ENCODE measurements at places on chromosomes 11 and 22.

DNA sequence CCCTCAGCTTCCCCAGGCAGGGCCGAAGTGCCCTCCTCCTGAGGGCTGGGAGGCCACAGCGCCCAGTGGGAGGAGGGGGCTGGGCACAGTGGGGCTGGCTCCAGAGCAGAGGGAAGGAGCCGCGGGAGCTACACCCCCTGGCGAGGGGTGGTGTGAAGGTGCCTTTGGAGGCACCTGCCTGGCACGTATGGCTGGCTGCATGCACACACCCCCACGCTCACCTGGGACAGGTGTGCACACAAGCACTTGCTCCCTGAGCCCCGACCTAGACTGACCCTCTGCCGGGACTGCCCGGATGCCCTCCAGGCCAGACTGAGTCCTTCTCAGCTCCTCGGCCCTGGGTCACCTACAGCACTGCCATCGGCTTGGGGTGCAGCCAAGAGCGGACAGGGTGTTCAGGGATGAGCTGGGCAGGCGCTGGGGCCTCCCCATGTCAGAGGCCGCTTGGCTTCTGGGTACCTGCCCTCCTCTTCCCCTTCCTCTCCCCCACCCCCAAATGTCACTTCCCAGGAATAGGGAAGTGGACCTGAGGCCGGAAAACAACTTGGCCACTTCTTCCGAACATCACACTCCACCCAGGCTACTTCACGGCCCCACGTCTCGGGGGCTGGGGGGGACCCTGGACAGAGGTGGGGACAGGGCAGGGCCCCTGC lies 7.4 kb upstream of the PIM3 start:
- DNase-seq: no peak

DNA sequence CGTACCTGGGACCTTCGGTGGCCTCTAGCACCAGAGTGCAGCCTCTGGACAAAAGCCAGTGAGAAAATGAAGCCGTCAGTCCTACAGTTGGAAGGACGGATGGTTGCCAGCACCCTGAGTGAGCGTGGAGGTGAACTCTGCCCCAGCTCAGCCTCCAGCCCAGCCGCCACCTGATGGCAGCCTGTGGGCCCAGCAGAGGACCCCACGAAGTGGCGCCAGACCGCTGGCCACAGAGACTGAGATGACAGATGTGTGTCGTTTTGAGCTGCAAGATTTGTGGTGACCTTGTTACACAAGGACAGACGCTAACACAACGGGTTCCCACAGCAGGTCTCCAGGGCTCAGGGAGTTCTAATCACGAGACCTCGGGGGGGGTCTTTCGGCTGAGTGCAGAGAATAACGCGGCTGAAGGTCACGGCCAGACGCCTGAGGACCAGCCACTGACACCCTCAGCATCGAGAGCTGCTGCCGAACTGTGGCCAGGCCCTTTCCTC lies 75.0 kb downstream of the BRD1 start:
- no peak for DNase-seq

DNA sequence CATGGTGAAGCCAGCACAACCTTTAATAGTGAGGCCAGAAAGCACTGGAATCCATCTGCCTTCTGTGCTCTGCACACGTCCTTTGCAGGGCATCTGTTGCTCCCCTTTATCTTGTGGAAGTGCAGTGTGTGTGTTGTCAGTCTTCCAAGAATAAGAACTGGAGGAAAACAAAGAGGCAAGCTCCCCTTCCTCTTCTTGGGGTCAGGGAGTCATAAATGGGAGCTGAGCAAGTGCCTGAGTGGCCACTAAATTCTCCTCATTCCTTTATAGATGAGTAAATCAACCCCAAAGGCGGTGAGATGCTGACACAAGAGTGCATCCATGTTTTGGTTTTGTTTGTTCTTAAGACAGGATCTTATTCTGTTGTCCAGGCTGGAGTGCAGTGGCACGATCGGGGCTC lies 38.3 kb downstream of the WT1 start:
- no peak for DNase-seq

DNA sequence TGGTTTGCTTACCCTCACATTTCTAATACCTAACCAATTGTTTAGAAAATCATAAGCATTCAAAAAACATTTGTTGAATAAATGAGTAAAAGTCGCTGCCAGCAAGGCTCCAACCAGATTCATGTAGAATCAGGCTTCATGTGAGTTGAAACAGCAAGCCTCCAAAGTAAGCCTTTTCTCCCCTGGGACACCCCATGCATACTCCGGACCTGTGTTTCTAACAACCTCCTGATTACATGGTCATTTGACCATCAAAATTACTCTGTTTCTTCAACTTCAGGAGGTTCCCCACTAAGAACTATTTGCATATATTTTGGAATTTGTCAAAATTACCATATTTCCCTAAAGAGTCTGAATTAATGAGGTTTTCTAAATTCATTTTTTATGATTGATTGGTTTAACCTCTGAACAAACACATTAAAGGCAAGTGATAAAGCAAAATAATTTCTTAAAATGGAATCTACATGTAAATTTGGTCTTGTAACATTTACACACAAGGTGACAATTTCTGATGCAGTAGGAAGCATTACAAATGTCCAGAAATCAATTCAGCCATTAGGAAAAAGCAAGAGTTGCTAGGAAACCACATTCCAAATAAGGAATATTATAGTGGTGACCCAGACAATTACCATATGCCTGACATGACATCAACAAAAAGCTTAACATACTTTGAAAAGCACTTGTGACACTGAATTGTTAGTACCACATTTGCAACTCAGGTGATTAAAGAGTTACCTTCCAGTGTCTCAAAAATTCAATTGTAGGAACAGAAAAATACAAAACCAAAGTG lies 252.6 kb downstream of the GUCY1A2 start:
- DNase-seq: no peak

GRCh38 chr22:35510481-35510934 lies 30.1 kb upstream of the RASD2 start:
- no peak for DNase-seq

DNA sequence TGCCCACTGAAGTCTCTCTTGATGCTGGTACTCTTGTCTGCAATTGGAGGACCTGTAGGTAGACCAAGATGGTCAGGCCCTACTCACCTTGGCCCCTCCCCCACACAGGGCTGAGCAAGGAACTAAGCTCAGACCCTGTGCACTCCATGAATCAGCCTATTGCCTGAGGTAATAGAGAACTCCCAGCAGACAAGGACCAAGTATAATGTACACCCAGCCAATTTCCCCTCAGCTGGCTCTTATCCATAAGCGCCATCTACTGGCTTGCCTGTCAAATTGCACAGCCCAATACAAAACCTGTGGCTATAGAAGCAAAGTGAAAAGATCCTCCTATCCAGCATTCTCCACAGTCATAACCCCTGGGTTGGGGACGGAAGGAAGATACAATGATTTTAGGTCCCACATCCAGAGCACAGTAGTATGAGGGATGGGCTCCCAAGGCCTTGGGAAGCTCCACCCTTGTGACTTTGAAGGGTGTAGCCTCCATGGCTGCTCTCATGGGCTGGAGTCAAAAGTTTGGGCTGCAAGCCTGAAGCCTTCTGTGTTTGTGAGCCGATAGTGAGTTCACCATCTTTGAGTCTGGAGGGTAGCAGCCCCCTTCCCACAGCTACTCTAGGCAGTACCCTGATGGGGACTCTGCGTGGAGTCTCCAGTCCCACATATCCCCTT lies 56.0 kb downstream of the GLYATL2 start:
- DNase-seq: peak; percentile 48

- no peak for DNase-seq
Measured at GRCh38 chr11:71396548-71397123, 51.6 kb downstream of the DHCR7 start.

- DNase-seq: no peak
Measured at GRCh38 chr11:77213589-77214428, 85.8 kb downstream of the MYO7A start.

DNA sequence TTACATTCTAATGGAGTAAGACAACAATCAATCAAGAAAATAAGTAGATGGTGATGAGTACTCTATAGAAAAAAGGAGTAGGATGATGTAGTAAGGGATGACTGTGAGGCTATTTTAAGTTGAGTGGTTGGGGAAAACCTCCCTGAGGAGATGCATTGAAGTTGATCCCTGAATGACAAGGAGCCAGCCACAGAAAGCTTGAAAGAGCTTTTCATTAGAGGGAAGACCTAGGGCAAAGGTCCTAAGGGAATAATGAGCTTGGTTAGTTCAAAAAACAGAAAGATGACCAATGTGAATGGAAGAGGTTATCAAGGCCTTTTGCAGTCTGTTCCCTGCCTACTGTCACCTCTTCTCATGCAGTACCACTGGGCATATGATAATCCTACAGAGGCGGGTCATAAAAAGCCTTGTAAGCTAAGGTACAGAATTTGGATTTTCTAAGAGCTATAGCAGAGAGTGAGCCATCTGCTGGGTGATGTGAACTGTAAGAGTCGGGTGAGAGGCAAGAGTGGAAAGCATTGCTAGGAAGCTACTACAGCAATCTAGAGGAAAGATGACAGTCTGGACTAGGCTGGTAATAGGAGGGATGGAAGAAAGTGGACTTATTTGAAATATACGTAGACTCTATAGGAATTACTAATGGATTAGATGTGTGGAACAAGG lies 3.1 kb downstream of the PPP2R1B start:
- no peak for DNase-seq

GRCh38 chr11:112408517-112408916 lies 147.9 kb upstream of the PLET1 start:
- DNase-seq: no peak

DNA sequence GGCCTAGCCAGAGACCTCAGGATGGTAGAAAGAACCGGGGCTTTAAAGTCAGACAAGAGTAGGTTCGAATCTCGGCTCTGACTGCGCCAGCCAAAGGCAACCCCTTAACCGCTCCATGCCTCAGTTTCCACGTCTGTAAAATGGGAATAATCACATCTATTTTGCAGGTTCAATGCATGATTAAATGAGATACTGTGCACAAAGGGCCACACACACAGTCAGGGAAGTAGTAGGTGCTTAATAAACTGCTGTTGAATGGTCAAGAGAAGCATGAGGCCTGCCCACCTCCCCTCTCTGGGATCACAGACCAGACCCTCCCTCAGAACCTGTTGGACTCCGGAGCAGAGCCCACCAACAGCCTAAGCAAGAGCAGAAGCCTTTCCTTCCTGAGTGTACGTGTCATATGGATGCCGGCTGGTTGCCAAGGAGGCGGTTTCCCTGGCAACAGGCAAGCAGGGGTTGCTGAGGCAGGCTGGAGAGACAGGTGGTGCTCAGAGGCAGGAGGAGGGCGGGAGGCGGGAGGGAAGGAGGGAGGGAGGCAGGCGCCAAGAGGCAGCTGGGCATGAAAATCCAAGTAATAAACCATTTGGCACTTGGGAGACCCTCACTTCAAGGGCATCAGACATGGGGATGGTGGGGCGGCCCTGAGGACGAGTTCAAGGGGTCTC lies 43.9 kb downstream of the NFAM1 start:
- DNase-seq: no peak

DNA sequence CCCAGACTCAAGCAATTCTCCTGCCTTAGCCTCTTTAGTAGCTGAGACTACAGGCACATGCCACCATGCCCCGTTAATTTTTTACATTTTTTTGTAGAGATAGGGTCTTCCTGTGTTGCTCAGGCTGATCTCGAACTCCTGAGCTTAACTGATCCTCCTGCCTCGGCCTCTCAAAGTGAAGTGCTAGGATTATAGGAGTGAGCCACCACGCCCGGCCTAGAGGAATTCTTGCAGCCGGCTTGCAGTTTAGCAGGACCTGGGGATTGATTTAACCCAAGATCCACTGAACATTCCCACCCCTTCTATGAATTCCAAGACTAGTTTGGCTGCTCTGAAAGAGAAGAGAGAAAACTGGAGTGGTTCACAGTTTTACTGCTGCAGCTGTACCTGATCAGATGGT lies 63.3 kb upstream of the TNRC6B start:
- DNase-seq: no peak

DNA sequence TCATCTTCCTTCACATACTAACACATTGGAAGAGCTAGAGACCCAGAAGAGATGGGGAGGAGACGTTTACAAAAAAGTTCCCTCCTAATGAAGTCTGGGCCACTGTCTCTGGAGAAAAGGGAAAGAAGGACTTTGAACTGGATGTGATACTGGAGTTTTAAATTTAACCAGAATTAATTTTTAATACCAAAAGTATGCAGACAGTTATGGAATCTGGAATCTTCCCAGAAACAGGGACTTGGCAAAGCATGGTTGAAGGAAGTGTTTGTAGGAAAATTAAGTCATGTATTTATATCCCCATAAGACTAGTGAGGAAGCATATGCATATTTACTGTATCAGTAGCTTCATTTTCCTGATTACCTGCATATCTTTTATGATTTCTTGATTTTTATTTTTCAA lies 215.5 kb downstream of the TTC28 start:
- no peak for DNase-seq

- no peak for DNase-seq
Measured at GRCh38 chr22:22922954-22923319, 35.3 kb downstream of the IGLL5 start.

GRCh38 chr11:11899401-11899800 lies 57.6 kb downstream of the USP47 start:
- DNase-seq: no peak

- DNase-seq: no peak
Measured at GRCh38 chr22:21996175-21996720, 13.7 kb upstream of the TOP3B start.

DNA sequence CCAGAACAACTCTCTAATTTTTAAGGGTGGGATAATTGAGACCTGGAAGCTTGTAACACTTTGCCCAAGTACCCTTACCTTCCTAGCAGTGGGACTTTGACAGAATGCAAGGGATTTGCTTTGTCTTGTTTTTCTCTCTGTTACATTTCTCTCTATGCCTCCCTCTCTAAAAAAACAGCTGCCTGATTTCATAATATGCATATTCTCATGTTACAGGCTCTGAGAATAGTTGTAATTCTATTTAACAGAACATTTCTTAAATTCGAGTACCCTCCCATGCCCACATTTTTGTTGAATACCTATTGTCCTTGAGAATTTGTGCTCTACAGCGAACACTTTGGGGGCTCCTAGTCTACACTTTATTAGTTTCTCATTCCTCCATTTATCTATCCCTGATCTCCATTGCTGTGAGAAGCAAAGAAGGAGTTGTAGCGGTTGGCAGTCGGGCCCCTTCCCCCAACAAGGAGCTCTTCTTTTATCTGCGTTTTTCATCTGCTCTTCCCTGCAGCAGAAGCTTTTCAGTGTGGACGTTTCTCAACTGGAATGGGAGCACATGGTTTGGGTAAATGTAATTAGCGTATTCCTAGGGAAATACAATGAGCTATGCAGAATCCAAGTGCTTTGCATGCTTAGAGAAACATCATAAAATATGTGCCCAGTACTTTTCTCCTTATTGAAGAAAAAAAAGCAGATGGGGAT lies 117.7 kb upstream of the CCDC90B start:
- no peak for DNase-seq

- DNase-seq: no peak
Measured at GRCh38 chr11:61702701-61703312, 22.6 kb downstream of the DAGLA start.

DNA sequence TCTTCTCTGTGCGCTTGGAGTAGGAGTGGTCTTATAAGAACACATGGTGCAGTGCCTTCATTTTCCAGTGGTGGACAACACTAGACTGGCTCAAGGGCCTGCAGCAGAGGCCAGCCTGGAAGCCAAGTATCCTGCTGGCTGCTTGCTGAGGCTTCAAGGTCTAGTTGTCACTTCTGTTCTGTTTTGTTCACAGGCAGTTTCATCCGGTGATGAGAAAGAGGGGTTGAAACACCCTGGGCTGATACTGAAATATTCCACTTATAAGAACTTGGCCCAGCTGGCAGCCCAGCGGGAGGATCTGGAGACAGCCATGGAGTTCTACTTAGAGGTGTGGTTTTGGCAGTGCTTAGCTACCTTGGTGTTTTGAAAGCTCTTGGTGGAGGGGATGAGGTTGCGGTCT lies 29.8 kb downstream of the CABIN1 start:
- no peak for DNase-seq

Data from CD4-positive, alpha-beta T cell treated with Interleukin-21 for 1 hour (primary cell).